Thyroid gland (tissue), 4 donors: ENCODE measurements at places on chromosomes 3 and 15. TPM values are rescaled to one million over a fixed set of nuclear protein-coding genes. Genes with fewer than 3 reads are reported as not detected.
A peak's percentile ranks its signal among the peaks of the same experiment; 100 is the strongest.

PLCB2 gene
- total RNA-seq: 5.1 TPM

DNA sequence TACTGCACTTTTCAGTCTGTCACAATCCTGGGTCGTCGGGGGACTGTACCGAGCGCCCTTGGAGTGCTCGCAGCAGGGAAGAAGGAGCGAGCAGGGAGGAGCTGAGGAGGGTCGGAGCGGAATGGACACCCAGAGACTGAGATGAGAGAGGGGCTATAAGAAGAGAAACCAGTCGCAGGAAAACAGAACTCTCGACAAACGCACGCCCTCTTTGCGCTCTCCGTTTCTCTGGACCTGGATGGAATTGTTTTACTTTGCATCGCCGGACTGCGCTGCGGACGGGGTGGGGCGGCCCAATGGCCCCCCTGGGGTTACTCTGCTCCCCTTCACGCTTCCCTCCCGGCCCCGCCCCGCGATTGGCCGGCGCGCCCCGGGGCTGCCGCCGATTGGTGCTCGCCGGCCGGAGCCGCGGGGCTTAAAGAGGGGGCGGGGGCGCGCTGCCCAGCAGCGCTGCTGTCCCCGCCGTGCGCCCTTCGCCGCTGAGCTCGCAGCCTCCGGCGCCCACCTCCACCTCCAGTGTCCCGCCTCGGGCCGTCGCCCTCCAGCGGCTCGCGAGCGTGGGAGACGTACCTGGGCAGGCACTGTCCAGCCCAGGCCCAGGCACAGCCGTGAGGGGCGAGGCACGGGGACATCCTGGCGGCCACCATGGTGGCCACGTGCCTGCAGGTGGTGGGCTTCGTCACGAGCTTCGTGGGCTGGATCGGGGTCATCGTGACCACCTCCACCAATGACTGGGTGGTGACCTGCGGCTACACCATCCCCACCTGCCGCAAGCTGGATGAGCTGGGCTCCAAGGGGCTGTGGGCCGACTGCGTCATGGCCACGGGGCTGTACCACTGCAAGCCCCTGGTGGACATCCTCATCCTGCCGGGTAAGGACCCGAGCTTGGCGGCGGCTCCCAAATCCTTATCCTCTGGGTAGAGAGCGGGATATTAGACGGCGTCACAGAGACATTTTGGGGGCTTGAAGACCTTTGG is at the start of gene CLDN11:
TSS of gene CLDN11 (plus strand) at position 447 of the 977 bp plus-strand sequence. CDS start at position 646, 199 bp downstream.
- H3K4me3 ChIP-seq: peak within 1 kb of the TSS; percentile 31
- no peaks in the 10 kb centered on the region for H3K36me3 ChIP-seq
- peaks cover 11% of the 10 kb centered on the region for H3K4me1 ChIP-seq
- H3K27me3 ChIP-seq: no peaks in the 10 kb centered on the region
- H3K27ac ChIP-seq: no peak within 1 kb of the TSS

DNA sequence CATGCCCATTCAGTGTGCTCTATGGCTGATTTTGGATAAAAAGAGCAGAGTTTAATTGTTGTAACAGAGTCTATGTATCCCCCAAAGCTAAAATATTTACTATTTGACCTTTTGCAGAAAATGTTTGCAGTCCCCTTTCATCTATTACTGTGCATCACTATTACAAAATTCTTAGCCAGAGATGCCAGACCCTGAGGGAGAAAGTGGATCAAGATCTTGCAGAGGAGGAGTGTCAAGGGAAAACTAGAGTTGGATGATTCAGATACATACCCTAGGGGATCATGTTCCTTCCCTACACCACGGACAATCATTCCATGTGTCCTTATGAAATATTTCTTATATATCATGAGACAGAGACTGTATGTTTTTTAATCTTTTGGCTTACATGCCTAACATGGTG is 68.6 kb upstream of the TPRG1 start:
- no peaks in the 10 kb centered on the region for H3K36me3 ChIP-seq
- no peak overlapping the region for H3K4me3 ChIP-seq
- H3K4me1 ChIP-seq: no peaks in the 10 kb centered on the region
- no peaks in the 10 kb centered on the region for H3K27me3 ChIP-seq

- H3K36me3 ChIP-seq: no peaks in the 10 kb centered on the region
- no peak overlapping the region for H3K27ac ChIP-seq
- no peak for DNase-seq
- no peaks in the 10 kb centered on the region for H3K27me3 ChIP-seq
These were observed 197.8 kb downstream of the TNIK start for GRCh38 chr3:171262431-171262830.

DNA sequence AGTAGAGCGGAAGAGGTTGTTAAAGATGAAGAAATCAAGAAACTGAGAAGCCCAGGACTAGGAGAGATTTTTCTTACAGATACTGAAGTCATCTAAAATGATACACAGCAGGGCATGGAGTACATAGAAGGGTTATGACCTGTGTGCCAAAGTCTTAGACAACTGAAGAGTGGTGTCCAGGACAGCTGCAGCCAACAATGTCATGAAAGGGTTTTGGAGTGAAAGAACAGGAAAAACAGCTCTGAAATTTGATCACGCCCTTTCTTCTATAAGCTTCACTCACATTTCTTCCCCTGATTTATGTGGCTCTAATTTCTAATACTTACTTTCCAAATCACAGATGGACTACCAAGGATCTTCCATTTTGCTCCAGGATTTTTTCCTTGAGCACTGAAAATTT is 3.0 kb downstream of the CFAP20DC start:
- no peaks in the 10 kb centered on the region for H3K36me3 ChIP-seq
- H3K27ac ChIP-seq: no peak overlapping the region
- H3K4me3 ChIP-seq: no peak overlapping the region
- no peaks in the 10 kb centered on the region for H3K4me1 ChIP-seq
- no peaks in the 10 kb centered on the region for H3K27me3 ChIP-seq

DNA sequence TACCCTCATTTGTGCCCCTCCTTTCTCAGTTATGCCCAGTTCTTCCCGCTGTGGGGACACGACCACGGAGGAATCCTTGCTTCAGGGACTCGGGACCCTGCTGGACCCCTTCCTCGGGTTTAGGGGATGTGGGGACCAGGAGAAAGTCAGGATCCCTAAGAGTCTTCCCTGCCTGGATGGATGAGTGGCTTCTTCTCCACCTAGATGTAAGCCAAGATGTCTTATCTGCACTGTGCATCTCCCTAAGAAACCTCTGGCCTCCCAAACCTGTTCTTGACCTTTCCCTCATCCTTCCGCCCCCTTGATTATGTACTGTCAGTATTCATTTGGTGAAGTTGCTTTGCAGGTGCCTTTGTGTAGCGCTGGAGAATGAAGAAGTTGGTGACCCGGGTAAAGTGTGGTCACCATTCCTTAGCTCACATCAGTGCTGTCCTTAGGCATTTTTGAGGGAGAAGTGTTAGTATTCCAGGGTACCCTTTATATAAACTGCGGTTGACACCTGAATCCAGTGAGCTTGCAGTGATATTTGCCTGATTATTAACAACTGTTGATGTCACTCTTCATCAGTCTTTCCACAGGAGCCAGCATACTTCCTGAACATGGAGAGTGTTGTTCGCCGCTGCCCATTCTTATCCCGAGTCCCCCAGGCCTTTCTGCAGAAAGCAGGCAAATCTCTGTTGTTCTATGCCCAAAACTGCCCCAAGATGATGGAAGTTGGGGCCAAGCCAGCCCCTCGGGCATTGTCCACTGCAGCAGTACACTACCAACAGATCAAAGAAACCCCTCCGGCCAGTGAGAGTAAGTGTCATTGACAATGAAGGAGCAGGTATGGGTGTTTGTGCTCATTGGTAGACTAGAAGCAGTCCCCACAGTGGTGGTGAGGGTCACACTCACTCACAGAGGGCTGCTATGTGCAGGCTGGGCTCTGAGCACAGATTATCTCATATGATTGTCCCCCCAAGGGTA is 966 bp downstream of the ALAS1 start:
- H3K36me3 ChIP-seq: peaks cover 10% of the 10 kb centered on the region
- peak overlapping the region; percentile 79 for H3K27ac ChIP-seq
- H3K27me3 ChIP-seq: no peaks in the 10 kb centered on the region
- H3K4me3 ChIP-seq: peak overlapping the region; percentile 63

DNA sequence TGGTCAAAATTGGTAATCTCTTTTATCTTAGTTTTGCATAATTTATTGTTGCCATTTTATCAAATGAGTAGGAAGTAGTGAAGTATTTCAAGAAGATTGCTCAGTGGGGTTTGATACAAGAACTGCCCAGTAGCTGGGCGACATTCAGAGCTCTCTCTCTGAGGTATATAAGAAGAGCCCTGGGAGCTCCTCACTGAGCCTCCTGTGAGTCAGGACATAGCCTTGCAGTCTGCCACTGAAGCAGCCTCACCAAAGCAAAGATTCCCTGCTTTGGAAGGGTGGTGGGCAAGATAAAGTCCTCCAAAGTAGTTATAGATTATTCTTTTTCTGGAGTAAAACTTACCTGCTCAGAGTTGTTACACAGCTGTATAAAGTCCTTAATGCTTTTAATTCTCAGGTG is 26.1 kb downstream of the SKIL start:
- peaks cover 31% of the 10 kb centered on the region for H3K36me3 ChIP-seq

GRCh38 chr3:77065750-77066149 is 25.9 kb downstream of the ROBO2 start:
- no peak for DNase-seq
- H3K27me3 ChIP-seq: no peaks in the 10 kb centered on the region
- no peak overlapping the region for H3K4me3 ChIP-seq

GRCh38 chr15:57345584-57345983 is 30.7 kb upstream of the CGNL1 start:
- H3K27ac ChIP-seq: no peak overlapping the region
- DNase-seq: no peak
- H3K4me3 ChIP-seq: no peak overlapping the region
- H3K27me3 ChIP-seq: no peaks in the 10 kb centered on the region

DNA sequence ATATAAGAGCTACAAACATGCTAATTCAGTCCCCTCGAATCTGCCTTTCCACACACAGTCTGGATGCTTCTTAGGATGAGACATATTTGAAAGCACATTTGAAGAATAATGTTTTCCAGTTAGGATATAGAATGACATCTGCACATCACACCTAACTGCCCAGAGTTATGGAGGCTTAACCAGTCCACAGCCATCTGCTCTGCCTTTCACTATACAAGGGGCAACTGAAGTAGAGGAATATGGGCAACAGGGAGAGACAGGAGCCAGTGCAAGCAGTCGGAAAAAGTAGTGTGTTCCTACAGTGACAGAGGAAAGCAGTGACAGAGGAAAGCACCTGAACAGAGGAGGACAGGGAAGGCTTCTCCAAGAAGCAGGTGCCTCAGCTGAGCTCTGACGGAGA is 79.0 kb upstream of the CLDN18 start:
- DNase-seq: no peak
- H3K36me3 ChIP-seq: no peaks in the 10 kb centered on the region
- no peaks in the 10 kb centered on the region for H3K4me1 ChIP-seq
- no peaks in the 10 kb centered on the region for H3K27me3 ChIP-seq

- no peaks in the 10 kb centered on the region for H3K27me3 ChIP-seq
- H3K27ac ChIP-seq: no peak overlapping the region
- no peak for DNase-seq
- peaks cover 5% of the 10 kb centered on the region for H3K4me1 ChIP-seq
These were observed 289.7 kb upstream of the TPRG1 start for GRCh38 chr3:188881954-188882641.

- no peak overlapping the region for H3K4me3 ChIP-seq
- no peak overlapping the region for H3K27ac ChIP-seq
- H3K36me3 ChIP-seq: peaks cover 29% of the 10 kb centered on the region
These were observed 83.4 kb downstream of the RBPMS2 start for GRCh38 chr15:64691896-64692565.

- DNase-seq: no peak
- H3K36me3 ChIP-seq: no peaks in the 10 kb centered on the region
- H3K4me1 ChIP-seq: no peaks in the 10 kb centered on the region
These were observed 31.7 kb upstream of the ATG7 start for GRCh38 chr3:11240496-11240895.

- DNase-seq: peak; percentile 72
- no peaks in the 10 kb centered on the region for H3K27me3 ChIP-seq
- peaks cover 73% of the 10 kb centered on the region for H3K4me1 ChIP-seq
These were observed 380 bp upstream of the ALS2CL start for GRCh38 chr3:46693892-46694226.

DNA sequence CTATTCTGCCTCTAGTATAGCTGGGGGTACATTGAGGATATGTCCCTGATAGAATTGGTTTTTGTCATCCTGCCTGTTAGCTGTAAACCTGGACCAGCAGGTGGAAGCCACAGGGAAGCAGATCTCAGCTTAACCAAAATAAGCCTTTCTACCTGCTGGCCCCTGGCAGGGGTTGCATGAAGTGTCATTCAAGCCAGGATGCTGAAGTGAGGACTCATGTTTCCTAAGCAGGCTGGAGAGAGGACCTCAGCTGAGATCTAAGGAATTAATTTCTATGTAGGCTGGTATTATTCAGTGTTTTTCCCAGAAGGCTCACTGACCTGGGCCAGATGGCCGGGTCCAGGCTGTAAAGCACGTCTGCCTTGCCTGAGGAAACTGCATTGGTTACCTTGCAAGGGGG is 128.9 kb downstream of the MEGF11 start:
- H3K27ac ChIP-seq: no peak overlapping the region
- H3K4me1 ChIP-seq: peaks cover 11% of the 10 kb centered on the region
- H3K36me3 ChIP-seq: no peaks in the 10 kb centered on the region
- H3K27me3 ChIP-seq: no peaks in the 10 kb centered on the region
- DNase-seq: no peak
- no peak overlapping the region for H3K4me3 ChIP-seq

SLC2A2 gene
- not detected for total RNA-seq

GRCh38 chr15:92391640-92392039 is 2.0 kb upstream of the ST8SIA2 start:
- no peaks in the 10 kb centered on the region for H3K27me3 ChIP-seq
- peaks cover 16% of the 10 kb centered on the region for H3K4me1 ChIP-seq
- no peak overlapping the region for H3K4me3 ChIP-seq
- no peaks in the 10 kb centered on the region for H3K36me3 ChIP-seq
- peak; percentile 35 for DNase-seq

WNT7A gene
- total RNA-seq: not detected

DNA sequence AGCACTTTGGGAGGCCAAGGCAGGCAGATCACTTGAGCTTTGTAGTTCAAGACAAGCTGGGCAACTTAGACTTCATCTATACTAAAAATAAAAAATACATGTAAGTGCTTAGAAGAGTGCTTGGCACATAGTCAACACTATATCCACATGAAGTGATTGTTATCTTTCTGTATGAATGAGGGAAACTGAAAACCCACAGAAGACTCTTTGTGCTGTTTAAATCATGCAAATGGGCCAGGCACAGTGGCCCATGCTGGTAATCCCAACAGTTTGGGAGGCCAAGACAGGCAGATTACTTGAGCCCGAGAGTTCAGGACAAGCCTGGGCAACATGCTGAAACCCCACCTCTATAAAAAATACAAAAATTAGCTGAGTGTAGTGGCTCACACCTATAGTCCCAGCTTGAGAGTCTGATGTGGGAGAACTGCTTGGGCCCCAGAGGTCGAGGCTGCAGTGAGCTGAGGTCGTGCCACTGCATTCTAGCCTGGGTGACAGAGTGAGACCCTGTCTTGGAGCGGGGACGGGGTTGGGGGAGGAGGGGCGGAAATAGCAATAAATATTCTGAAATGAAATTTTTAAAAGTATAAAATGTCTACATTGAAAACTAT is 129.7 kb downstream of the NR2E3 start:
- no peak overlapping the region for H3K27ac ChIP-seq
- no peak overlapping the region for H3K4me3 ChIP-seq
- H3K36me3 ChIP-seq: no peaks in the 10 kb centered on the region
- H3K27me3 ChIP-seq: no peaks in the 10 kb centered on the region
- H3K4me1 ChIP-seq: no peaks in the 10 kb centered on the region

SLC12A8 gene
- total RNA-seq: 136 TPM
